ENCODE measurements at places on chromosomes 2 and 18.

GRCh38 chr2:235591231-235591730 is 97.4 kb downstream of the AGAP1 start:
- DNase-seq = no peak

DNA sequence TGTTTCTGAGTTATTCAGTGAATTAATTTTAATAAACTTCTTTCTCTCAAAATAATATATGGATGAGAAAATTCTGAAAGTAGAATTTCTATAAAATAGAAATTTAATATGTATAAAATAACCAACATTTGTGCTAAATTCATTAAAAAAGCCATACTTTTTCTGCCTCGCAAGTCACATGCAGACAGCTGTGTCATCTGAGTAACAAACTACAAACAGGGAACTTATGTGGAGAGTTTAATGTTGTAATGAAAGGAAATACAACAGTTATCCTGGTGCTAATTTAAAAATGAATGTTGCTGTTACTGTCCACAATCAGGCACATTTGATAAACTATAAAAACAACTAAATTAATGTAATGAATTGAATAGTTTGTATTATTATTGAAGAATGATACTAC is 22.2 kb downstream of the RMDN2 start:
- DNase-seq = no peak

GRCh38 chr2:43144263-43144662 is 82.1 kb downstream of the ZFP36L2 start:
- no peak for DNase-seq

GRCh38 chr2:7436096-7436906 is 519.1 kb downstream of the RNF144A start:
- DNase-seq = no peak

DNA sequence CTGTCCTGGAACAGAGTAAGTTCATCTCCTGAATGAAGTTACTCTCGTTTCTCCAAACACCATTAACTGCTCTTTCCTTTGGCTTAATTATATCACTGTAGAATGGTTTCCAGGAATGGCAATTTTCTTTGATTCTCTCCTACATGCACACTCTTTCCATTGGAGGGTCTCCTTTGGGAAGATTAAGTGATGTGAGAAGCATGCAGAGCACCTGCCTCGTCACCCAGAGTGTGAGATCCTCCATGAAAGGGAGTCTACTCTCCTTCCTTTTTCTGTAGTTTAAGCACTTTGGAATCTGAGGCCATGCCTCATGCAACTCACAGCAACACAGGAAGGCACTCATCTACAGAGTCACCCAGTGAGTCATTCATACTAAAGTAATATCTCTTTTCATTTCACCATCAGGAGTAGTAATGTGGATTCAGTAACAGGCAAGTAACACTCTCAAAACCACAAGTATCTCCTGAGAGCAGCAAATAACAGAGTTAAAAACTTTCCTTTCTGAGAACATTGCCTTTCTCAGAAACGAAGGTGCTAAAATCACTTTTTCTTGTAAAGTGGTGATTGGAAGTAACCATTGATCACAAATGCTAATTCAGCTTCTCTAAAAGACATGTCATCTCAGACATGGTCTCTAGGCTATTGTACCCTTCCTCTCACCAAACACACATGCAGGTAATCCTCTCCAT is 52.8 kb upstream of the IL1RL1 start:
- DNase-seq = no peak
